ENCODE measurements at places on chromosomes 12 and 14. TPM values are rescaled to one million over a fixed set of nuclear protein-coding genes. Genes with fewer than 3 reads are reported as not detected.

- DNase-seq: no peak
Measured at GRCh38 chr14:20632831-20633691, 8.4 kb downstream of the OR6S1 start.

GRCh38 chr12:95796225-95796981, 5.8 kb upstream of the NTN4 start:
- no peak for DNase-seq

OR6S1 gene
- polyA plus RNA-seq: not detected

DNA sequence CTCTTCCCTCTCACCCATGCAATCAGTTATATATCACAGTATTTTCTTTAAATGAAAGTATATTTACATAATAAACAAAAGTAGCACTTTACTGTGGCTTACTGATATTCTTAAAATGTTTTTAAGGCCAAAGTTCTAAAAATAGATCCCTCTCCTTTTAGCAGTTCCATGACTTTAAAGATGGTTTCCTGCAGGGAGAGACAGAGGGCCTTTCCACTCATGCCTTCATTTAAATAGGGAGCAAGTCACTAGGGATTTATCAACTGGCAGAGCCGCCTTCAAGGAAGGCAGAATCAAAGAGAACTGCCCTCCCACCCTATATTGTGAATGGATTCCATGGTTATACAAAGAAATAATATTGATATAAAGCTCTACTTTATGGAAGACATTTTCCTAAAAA, 55.5 kb downstream of the DUSP16 start:
- DNase-seq: no peak

LRRC43 gene
- 4.5 TPM for polyA plus RNA-seq

OTX2 gene
- polyA plus RNA-seq: not detected
